Spleen (tissue), 13 donors: ENCODE measurements at places on chromosomes 4 and X. TPM values are rescaled to one million over a fixed set of nuclear protein-coding genes. Genes with fewer than 3 reads are reported as not detected.

DNA sequence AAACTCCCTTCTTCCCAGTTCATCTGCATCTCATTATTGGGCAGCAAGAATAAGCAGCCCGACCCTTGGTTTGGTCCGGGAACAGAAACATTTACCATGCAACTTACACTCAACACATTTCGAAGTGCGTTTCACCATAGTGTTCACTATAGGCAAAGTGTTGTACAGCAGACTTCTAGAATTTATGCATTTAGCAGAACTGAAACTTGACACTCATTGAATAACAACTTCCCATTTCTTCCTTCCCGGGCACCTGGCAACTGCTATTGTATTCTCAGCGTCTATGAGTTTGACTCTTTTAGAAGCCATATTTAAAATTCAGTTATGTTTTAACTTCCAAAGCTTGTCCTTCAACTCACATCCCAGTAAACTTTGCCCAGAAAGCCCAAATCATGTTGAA lies 840.6 kb downstream of the NLGN4X start:
- no peak for DNase-seq
- H3K27ac ChIP-seq = no peak overlapping the region
- H3K4me1 ChIP-seq = no peaks in the 10 kb centered on the region
- no peaks in the 10 kb centered on the region for H3K36me3 ChIP-seq

- H3K27me3 ChIP-seq = no peaks in the 10 kb centered on the region
- no peak overlapping the region for H3K4me3 ChIP-seq
- DNase-seq = no peak
Observed at GRCh38 chr4:151540728-151541388, 131.9 kb downstream of the FHIP1A start.

GRCh38 chrX:130253916-130254315 lies 14.8 kb downstream of the ZNF280C start:
- no peak for DNase-seq
- H3K27me3 ChIP-seq = no peaks in the 10 kb centered on the region
- H3K36me3 ChIP-seq = no peaks in the 10 kb centered on the region
- H3K4me1 ChIP-seq = no peaks in the 10 kb centered on the region

DNA sequence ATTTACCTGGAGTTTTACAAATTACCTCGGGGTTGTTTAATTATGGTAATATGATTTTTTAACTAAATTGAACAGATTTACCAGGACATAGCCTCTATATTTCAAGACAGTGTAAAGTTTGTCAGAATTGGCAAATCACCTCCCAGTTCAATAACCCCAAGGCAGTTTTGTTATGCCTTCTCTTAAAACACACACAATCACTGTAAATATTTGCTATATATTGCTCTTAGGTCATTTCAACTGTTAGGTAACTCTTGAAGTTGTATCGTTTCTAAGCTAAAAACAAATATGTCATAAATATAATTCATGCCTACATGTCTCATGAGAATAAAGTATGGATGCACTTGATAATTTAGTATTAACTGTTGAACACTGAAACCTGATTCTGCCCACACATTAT lies 24.1 kb downstream of the PDLIM5 start:
- H3K27me3 ChIP-seq = no peaks in the 10 kb centered on the region
- H3K4me1 ChIP-seq = peaks cover 23% of the 10 kb centered on the region
- no peak overlapping the region for H3K4me3 ChIP-seq
- no peak for DNase-seq

- no peak for DNase-seq
- H3K27ac ChIP-seq = no peak overlapping the region
- H3K4me1 ChIP-seq = no peaks in the 10 kb centered on the region
- H3K4me3 ChIP-seq = no peak overlapping the region
- no peaks in the 10 kb centered on the region for H3K36me3 ChIP-seq
- no peaks in the 10 kb centered on the region for H3K27me3 ChIP-seq
Observed at GRCh38 chrX:97199501-97199900, 315.8 kb downstream of the RPA4 start.

DNA sequence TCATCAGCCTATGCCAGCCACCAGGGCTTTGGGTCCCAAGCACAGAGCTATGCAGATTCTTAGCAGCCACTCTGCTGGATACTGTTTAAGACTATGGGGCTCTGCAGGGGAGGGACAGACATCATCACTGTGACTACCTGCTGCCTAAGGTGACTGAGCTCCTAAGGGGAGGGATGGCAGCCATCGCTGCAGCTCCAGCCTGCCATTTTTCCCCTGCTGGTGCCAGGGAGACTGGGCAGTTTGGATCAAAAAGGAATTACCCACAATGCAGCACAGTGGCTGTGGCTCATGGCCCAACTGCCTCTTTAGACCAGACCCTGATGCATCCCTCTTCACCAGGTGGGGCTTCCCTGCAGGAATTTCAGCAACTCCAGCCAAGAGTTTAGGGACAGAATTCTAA lies 28.6 kb upstream of the INPP4B start:
- DNase-seq = no peak
- H3K4me3 ChIP-seq = no peak overlapping the region
- no peaks in the 10 kb centered on the region for H3K36me3 ChIP-seq
- H3K27me3 ChIP-seq = no peaks in the 10 kb centered on the region
- H3K27ac ChIP-seq = no peak overlapping the region

GRCh38 chr4:158484173-158484885 lies 37.4 kb upstream of the RXFP1 start:
- H3K4me3 ChIP-seq = no peak overlapping the region
- no peaks in the 10 kb centered on the region for H3K27me3 ChIP-seq
- no peaks in the 10 kb centered on the region for H3K36me3 ChIP-seq
- no peak overlapping the region for H3K27ac ChIP-seq

- no peaks in the 10 kb centered on the region for H3K4me1 ChIP-seq
- DNase-seq = no peak
- no peaks in the 10 kb centered on the region for H3K27me3 ChIP-seq
- H3K27ac ChIP-seq = no peak overlapping the region
- no peaks in the 10 kb centered on the region for H3K36me3 ChIP-seq
Observed at GRCh38 chrX:119602701-119603255, 3.4 kb downstream of the NKRF start.

GRCh38 chr4:166980419-166980818 lies 253.9 kb downstream of the SPOCK3 start:
- H3K36me3 ChIP-seq = no peaks in the 10 kb centered on the region
- no peak overlapping the region for H3K27ac ChIP-seq
- no peak for DNase-seq
- H3K4me1 ChIP-seq = no peaks in the 10 kb centered on the region
- no peaks in the 10 kb centered on the region for H3K27me3 ChIP-seq

Gene GDPD2
- 82.5 TPM for polyA plus RNA-seq

DNA sequence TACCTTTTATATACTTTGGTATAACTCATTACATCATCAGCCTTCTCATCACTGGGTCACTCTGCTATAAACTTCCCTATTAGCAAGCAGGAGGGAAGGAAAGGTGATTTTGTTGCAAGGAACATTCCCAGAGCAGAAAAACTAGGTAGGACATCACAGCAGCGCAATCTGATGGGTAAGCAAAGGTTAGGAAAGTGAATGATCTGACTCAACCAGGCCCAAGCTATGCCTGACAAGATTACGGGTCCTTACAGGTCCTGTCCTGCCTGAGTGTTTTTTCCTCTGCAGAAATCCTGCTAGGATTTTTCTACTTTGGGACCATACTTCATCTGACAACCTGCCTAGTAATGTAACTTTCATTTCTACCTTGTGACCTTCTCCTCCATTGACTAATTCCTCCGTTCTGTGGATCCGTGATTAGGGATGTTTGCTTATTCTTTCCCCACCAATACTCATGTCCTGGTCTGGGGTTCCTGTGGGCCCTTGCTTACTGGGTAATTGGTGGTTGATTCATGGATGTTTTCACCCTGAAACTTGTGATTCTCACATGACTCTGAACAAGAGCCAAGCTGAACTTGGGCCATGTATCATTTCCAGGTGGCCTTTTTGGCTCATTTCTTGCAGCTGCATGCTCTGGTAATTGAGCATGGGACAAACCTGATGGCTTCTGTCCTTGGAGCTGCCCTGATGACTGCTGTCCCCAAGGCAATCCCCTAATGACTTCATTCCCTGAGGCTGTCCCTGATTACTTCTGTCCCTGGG lies 111.9 kb upstream of the KIT start:
- no peaks in the 10 kb centered on the region for H3K27me3 ChIP-seq
- H3K36me3 ChIP-seq = no peaks in the 10 kb centered on the region
- H3K4me3 ChIP-seq = no peak overlapping the region
- H3K27ac ChIP-seq = no peak overlapping the region

Gene GAGE12E
- not detected for polyA plus RNA-seq

Gene NR3C2
- 1.2 TPM for polyA plus RNA-seq

Gene VSIG4
- polyA plus RNA-seq = 21.6 TPM

- DNase-seq = no peak
- H3K36me3 ChIP-seq = no peaks in the 10 kb centered on the region
- H3K4me3 ChIP-seq = no peak overlapping the region
- H3K27me3 ChIP-seq = no peaks in the 10 kb centered on the region
- no peaks in the 10 kb centered on the region for H3K4me1 ChIP-seq
- H3K27ac ChIP-seq = no peak overlapping the region
Observed at GRCh38 chr4:124478470-124478869, 234.1 kb downstream of the ANKRD50 start.

GRCh38 chrX:79366556-79366872 lies 620 bp downstream of the ITM2A start:
- H3K36me3 ChIP-seq = no peaks in the 10 kb centered on the region
- DNase-seq = no peak
- H3K4me3 ChIP-seq = peak overlapping the region; percentile 26
- H3K27me3 ChIP-seq = no peaks in the 10 kb centered on the region

Gene HSPA4L
- polyA plus RNA-seq = 0.51 TPM

GRCh38 chr4:165474784-165475705 lies 96.2 kb downstream of the CPE start:
- no peak overlapping the region for H3K4me3 ChIP-seq
- no peak overlapping the region for H3K27ac ChIP-seq
- H3K27me3 ChIP-seq = no peaks in the 10 kb centered on the region
- H3K36me3 ChIP-seq = no peaks in the 10 kb centered on the region
- DNase-seq = no peak
